ENCODE measurements at places on chromosomes 4 and X. TPM values are rescaled to one million over a fixed set of nuclear protein-coding genes. Genes with fewer than 3 reads are reported as not detected.
A peak's percentile ranks its signal among the peaks of the same experiment; 100 is the strongest.

TMEM185A gene
- 15.0 TPM for total RNA-seq

VGLL1 gene
- not detected for total RNA-seq

NDNF gene
- 1.6 TPM for total RNA-seq

ATOH1 gene
- total RNA-seq = 0.61 TPM

GAGE12F gene
- total RNA-seq = not detected

C4orf50 gene
- total RNA-seq = 0.23 TPM

DNA sequence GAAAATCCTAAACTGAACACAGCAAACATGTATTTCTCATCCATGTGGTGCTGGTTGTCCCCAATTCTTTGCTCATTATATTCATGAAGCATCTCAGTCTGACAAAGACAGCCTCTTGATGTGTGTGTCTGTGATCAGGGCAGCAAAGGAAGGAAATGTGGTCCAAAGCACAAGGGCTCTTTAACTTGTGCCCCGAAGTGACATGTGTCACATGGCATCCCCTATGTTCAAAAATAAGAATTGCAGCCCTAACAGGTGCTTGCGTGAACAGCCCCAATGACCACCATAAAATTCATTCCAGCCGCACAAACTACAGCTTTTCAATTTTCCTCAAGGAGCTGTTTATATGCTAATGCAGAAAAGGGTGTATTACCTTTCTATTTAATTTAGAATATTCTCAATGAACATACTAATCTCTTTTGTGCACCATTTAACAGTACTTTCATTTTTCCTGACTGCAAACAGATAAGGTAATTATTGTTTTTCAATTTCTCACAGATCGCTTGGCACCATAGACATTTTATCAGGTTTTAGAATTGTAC is 231.9 kb upstream of the CTSO start:
- DNase-seq = no peak

- no peak for DNase-seq
Observed at GRCh38 chrX:145484740-145485139, 237.4 kb downstream of the SPANXN1 start.

DNA sequence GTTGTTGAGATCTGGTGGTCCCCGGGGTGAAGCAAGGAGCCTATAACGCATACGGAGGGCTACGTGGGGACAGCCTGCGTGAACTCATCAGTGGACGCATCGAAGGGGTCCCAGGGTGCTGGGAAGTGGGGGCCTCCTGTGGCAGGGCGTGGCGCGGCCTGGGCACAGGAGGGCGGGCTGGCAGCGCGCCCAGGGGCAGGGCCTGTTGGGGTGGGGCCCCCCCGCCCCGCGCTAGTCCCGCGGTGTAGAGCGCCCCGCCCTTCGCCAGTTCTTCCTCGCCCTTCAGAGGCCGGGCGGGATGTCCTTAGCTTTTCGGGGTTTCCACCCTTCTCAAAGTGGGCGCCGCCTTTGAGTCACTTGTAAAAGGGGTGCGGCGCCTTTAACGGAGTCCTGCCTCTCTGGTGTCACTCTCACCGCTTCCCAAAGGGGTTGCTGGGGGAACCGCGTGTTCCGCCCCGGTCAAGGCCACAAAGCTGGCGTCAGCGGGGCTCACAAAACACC is 632 bp downstream of the PLP2 start:
- peak; percentile 51 for DNase-seq

DNA sequence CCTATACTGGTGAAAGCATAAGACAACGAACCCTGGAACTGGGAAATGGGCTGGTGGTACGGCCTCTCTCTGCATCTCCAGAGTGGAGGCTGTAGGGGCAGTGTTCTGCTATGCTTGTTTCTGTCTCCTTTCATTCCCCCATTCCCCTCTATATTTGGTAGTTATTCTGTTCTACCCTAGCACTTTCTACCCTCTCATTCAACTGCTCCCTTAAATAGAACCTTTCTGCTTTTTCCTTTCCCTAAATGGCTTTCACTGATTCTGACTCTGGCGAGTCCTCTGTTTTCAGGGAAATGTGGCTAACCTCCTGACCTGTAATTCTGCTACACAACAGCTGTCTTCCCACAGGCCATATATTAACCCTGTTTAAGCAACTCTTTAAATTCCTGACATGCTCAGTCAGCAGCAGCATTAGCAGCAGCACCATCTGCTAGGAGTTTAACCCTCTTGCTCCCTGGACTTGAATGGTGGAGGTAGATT is 94.2 kb downstream of the CXCL13 start:
- DNase-seq = no peak

DNA sequence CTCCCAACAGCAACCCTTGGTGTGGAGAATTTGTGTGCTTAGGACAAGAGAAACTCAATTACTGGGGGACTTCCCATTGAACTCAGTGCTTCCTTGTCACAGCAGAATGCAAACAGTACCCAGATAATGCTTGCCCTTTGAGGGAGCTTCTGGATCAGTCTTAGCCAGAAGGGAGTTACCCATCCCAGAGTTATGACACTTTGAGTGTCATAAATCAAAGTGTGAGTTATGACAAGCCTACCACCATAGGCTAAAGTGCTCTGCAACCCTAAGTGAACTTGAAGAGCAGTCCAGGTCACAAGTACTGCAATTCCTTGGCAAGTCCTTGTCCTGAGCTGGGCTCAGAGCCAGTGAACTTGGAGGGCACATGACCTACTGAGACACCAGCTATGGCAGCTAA is 1513.9 kb upstream of the PCDH10 start:
- no peak for DNase-seq

DNA sequence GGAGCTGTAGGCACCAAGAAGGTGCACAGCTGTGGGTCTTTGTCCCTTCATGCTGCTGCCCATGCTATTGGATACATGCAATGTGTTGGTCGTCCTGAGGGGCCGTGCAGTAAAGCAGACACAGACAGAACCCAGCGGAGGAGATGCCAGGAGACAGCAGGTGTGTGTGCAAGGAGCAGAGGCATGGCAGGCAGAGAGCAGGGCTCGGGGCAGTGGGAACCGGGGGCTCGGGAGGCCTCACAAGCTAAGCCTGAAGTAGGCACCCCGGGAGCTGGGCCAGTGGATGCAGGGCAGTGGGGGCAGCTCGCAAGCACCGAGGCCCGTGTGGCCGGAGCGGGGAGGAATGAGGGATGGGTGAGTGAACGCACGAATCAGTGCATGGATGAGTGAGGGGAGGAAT is 13.2 kb downstream of the HTRA3 start:
- no peak for DNase-seq

DNA sequence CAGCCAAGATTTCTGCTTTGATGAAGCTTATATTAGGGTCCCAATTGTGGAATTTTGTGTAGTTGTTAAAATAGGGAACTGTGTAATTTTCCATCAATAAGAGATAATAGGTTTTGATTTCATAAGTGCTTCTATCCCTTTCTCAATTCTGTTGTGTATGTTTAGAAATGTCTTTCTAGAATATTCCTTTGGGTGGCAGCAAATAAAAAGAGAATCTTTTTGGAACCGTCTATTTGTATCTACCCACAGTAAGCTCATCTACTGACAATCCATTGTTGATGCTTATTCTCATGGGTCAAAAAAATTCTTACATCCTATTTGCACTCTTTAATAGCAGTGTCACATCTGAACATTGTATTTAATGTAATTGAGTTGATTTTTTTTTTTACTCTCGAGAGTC is 61.7 kb downstream of the TMA16 start:
- DNase-seq = no peak

DNA sequence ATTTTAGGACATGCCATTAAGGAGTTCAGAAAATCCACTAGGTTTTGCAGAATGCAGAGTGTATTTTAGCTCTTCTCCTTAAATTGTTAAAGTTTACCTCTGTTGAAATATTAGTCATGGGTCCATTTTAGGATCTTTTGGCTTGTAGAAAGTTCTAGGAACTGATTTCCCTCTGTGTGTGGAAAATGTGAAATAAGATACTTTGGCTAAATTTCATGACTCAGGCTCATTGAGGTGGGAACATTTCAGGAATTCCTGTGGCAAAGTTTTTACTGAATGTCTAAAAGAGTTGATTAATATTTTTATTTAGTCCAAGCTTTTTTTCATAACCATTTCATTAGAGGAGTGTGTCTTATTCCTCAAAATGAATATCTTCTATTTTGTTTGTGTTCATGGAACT is 7.0 kb downstream of the FHIP1A start:
- no peak for DNase-seq

GRCh38 chr4:99811850-99812249 is 4.8 kb upstream of the DAPP1 start:
- DNase-seq = no peak
